ENCODE measurements at places on chromosomes 6 and 20.

DNA sequence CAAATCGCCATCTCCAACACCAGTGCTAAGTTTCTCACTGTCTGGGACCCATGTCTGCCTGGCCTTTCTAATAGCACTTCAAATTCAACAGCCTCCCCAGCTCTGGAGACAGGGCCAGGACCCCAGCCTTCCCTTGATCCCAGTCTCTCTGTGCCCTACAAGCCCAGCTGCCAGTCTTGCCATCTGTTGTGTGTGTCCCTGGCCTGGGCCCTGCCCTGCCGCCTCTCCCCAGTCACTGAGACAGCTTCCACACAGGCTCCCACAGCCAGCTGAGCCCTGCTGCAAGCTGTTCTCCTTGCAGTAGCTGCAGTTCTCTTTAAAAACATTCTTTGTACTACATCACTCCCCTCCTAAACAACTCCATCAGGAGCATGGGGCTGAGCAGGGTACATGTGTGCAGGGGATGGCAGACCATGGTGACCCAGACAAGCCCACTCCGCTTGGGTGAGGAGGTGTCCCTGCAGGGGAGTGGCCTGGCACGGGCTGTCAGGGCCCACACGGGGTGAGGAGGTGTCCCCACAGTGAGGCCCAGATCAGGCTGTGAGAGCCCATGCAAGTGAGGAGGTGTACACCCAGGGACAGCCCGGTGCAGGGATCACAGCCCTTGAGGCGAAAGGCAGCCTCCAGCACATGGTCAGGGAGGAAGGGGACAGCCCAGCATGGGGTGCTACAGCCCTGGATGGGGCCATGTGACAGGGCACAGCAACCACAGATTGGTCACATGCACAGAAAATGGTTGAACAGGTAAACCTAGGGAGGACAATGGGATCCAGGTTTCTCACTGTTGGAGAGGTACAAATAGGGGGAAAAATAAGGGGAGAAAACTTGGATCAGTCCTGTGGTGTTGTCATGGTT is 16.2 kb downstream of the CST7 start:
- DNase-seq = no peak

DNA sequence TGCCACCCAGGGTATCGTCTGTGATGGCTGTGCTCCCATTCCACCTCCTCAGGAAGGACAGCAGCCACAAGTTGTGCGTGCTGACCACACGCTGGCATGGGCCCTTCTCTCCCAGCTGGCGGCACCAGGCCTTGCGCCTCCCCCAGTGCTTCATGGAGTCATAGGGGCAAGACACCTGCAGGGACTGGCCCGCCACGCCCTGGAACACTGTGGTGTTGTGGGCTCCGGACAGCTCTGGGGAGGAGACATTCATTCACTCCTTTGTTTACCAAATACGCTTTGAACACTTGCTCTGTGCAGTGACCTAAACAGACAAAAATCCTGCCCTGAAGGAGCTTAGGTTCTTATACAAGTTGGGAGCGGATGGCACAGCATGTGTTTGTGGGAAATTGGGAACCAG is 1.5 kb downstream of the TREM2 start:
- no peak for DNase-seq

DNA sequence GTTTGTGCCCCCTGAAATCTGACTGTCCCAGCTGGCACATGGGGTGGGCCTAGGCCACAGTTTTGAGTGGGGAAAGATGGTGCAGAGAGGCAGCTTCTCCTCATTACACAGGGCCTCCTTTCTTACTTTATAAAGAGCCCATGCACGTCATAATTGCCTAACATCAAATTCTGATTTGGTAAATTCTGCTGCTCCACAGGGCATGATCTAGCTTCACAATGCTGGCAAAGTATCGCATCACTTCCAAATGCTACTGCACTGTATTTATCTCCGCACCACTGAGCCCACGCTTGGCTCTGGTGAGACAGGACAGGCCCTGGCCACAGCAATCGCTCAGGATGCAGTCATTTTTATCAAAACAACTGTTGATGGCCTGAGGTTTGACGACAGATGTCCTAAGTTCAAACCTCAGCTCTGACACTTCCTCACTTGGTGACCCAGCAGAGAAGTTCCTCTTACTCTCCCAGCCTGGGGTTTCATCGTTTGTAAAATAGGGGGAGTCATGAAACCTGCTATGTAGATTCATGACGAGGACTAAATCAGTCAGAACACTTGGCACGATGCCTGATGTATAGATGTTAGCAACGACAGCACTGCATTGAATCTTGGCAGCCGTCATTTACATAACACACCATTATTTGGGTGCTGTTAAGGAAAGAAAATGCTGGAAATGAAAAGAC is 187.9 kb downstream of the TTLL2 start:
- no peak for DNase-seq

DNA sequence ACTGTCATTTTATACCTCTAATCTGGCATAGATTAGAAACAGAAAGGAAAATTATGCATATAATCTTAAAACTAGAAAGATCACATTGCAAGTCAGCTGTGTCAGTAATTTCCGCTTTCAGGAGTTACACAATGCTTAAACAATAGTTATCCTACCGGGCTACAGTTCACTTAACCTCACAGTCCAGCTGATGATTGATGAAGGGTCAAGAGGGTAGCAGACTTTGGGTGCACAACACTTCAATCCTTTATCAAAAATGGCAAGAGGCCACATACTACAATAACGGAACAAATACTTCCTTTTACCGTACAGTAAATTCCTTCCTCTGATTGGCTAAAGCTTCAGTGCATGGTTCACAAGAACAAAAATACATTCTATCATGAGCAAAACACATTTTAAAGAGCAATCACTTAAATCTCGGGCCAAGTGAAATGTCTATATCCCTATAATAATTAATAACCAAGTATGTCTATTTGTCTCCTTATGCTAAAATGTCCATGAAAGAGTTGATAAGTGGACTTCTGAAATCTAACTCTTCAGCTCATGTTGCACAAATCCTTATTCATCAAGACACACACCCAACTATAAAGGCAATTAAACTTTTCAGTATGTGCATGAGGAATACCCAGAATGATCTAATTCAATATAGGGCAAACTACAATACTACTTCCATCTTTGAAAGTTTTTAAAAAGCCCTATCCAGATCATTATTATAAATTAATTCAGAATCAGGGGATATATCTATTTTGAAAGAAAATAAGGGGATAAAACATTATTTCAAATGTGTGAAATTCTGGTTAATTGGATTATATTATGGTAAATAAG is 76.8 kb downstream of the HIVEP2 start:
- DNase-seq = no peak

DNA sequence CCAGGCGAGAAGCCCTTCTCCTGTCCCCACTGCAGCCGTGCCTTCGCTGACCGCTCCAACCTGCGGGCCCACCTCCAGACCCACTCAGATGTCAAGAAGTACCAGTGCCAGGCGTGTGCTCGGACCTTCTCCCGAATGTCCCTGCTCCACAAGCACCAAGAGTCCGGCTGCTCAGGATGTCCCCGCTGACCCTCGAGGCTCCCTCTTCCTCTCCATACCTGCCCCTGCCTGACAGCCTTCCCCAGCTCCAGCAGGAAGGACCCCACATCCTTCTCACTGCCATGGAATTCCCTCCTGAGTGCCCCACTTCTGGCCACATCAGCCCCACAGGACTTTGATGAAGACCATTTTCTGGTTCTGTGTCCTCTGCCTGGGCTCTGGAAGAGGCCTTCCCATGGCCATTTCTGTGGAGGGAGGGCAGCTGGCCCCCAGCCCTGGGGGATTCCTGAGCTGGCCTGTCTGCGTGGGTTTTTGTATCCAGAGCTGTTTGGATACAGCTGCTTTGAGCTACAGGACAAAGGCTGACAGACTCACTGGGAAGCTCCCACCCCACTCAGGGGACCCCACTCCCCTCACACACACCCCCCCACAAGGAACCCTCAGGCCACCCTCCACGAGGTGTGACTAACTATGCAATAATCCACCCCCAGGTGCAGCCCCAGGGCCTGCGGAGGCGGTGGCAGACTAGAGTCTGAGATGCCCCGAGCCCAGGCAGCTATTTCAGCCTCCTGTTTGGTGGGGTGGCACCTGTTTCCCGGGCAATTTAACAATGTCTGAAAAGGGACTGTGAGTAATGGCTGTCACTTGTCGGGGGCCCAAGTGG is 5.3 kb downstream of the SNAI1 start:
- DNase-seq = no peak
